ENCODE measurements at places on chromosomes 16 and 17.

- DNase-seq, result no peak
These were observed 4.5 kb downstream of the NBR1 start for GRCh38 chr17:43175213-43176118.

- no peak for DNase-seq
These were observed 4.7 kb downstream of the PAFAH1B1 start for GRCh38 chr17:2598166-2598565.

GRCh38 chr16:86191663-86192062 lies 292.7 kb downstream of the IRF8 start:
- DNase-seq, result no peak

DNA sequence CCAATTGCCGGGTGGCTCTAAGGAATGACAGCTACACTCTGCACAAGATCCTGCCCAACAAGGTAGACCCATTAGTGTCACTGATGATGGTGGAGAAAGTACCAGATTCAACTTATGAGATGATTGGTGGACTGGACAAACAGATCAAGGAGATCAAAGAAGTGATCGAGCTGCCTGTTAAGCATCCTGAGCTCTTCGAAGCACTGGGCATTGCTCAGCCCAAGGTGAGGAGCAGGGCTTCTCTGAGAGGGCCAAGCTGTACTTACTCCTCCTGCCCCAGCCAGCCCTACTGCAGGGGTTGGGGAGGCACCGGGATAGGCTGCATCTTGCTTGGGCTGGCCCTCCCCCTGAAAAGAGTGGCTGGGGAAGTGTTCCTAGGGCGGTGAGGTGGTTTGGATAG lies 2.8 kb upstream of the FTSJ3 start:
- DNase-seq, result no peak

GRCh38 chr16:75116081-75116910 lies at the start of gene LDHD:
Gene LDHD (minus strand): TSS chr16:75116780. CDS start chr16:75116720, 60 bp downstream.
- DNase-seq, result no peak

DNA sequence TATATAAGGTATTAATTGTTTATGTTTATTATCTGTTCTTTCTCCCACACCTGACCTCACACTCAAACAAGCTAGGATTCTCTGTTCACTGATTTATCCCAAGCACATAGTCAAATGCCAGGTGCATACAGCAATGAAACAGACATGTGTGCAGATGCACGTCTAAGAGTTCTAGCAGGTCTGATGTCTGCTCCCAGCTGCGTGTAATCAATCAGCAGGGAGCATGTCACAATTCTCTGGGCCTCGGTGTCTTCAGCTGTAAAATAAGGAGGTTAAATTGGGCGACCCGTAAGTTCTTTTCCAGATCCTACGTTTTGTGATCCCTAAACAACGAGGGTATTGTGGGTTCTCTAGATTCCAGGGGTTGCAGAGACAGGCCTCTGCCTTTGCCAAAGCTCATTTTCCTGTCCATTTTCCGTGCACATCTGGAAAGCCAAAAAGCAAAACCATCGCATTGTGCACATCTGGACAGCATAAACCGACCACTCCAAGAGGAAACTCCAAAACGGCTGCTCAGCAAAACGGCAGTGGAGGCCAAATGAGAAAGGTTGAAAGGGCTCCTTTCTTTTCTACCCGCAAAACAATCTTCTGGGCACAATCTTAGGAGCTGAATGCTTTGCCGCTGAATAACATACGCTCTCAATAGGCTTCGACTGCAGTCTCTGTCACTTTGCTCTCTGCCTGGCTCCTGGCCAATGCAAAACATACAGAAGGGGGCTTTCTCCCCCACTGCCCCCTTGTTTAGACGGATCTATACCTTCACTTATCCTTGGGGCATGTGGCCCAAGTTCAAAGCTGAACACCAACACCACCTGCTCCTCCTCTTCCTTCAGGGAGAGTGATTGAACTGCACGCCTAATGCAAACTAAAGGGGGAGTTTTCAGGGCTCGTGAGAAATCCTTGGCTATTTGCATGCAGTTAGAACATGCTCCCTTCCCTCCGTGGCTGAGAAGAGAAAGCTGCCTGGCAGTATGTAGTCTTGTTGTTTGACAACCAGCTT lies 426.3 kb downstream of the SLC39A11 start:
- no peak for DNase-seq

- DNase-seq, result no peak
These were observed 10.0 kb upstream of the TBX4 start for GRCh38 chr17:61442136-61442775.

DNA sequence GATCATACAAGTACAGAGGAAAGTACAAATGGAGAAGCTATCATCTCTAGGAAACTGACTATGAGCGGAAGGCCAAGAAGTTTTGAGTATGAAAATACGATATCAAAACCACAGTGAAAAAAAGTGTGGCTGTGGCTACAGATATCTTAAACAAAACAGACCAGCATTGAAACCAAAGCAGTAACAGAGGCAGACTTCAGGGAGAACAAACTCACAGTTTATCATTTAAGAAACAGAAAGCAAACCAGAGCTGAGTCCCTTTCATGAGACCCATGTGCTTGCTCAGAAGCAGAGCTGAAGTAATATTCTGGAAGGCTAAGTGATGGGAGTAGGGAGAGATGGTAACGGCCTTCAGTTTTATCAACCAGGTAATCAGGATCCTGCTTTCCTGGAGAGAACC lies 317.8 kb downstream of the CA10 start:
- no peak for DNase-seq

GRCh38 chr17:46121165-46121764 lies 72.0 kb downstream of the KANSL1 start:
- DNase-seq, result no peak

- DNase-seq, result no peak
These were observed 409.6 kb downstream of the GRIN2A start for GRCh38 chr16:9772526-9773225.

DNA sequence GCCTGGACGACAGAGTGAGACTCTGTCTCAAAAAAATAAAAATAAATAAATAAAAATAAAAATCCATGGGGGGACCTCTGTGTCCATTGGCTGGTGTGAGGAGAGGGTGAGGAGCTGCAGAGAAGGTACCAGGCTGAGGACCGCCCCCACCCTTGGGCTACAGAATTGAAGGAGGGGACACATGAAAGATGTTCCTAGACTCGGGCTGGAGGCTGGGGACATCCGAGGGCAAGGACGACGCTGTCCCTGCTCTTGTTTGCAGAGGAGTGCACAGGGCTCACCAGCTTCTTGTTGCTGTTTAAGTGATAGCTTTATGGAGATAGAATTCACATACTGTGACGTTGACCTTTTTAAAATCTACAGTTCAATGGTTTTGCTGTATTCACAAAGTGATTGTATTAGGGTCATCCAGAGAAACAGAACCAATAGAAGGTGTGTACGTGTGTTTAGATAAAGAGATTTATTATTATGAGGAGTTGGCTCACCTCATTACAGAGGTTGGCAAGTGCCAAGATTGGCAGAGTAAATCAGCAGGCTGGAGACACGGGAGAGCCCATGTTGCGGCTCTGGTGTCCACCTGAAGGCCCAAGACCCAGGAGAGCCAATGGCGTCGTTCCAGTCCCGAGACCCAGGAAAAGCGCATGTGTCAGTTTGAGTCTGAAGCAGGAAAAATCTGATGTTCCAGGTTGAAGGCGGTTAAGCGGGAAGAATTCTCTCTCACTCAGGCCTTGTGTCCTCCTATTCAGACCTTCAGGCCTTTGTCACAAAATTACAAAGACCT lies 320.7 kb downstream of the SEC14L1 start:
- no peak for DNase-seq

- DNase-seq, result no peak
These were observed 40.6 kb upstream of the CACNG4 start for GRCh38 chr17:66923886-66924285.

- no peak for DNase-seq
These were observed 147.8 kb downstream of the IRF8 start for GRCh38 chr16:86046667-86047270.

DNA sequence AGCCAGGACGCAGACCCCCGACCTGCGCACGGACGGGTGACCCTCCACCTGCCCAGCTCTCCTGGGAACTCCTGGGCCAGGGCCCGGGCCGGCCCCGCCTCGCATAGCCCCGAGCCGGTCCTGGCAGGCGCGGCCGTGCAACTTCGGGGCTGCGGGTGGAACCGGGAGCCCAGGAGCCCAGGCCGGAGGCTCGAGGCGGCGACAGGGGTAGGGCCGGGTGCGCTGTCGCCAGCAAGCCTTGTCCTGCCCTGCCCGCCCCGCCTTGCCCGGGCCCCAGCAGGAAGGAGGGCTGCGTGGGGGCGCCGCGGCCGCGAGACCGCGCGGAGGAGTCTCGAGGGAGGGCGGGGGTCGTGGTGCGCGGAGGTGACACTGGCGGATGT lies 408 bp downstream of the LMF1 start:
- DNase-seq, result no peak

- DNase-seq, result peak; percentile 56
These were observed 33.9 kb downstream of the CYTH1 start for GRCh38 chr17:78748048-78748729.

- DNase-seq, result no peak
These were observed 70.0 kb downstream of the RBBP6 start for GRCh38 chr16:24609417-24609739.

- DNase-seq, result no peak
These were observed 7.0 kb downstream of the TMC8 start for GRCh38 chr17:78137392-78138203.

DNA sequence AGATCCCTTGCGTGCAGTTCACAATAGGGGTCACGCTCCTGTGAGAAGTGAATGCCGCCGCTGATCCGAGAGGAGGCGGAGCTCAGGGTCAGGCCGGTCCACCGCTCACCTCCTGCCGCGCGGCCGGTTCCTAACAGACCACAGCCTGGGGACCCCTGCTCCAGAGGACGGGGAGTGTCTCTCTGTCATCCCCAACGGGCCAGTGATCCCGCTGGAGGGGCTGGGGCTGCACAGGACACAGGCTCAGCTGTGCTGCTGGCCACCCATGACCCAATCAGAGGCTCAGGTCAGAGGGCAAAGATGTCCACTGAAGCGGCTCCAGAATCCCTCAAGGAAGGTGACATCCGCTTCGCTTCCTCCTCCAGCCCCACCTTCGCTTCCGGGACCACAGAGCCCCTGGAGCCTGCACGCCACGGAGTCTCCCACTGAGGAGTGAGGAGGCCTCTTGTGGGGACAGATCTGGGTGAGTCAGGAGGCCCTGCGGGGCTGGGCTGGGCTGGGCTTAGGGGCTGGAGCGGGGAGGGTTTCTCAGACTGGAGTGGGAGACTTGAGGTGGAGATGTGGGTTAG lies 115.4 kb downstream of the METRNL start:
- DNase-seq, result no peak

- no peak for DNase-seq
These were observed 1.1 kb upstream of the PRPSAP1 start for GRCh38 chr17:76354747-76355310.
